Testis (tissue), 5 donors: ENCODE measurements at places on chromosomes 1 and 21. TPM values are rescaled to one million over a fixed set of nuclear protein-coding genes. Genes with fewer than 3 reads are reported as not detected.

- no peaks in the 10 kb centered on the region for H3K4me1 ChIP-seq
- no peak overlapping the region for H3K27ac ChIP-seq
- no peaks in the 10 kb centered on the region for H3K36me3 ChIP-seq
- no peak for DNase-seq
- no peaks in the 10 kb centered on the region for H3K27me3 ChIP-seq
- no peak overlapping the region for H3K4me3 ChIP-seq
Observed at GRCh38 chr1:220511179-220511578, 16.8 kb upstream of the MARK1 start.

DNA sequence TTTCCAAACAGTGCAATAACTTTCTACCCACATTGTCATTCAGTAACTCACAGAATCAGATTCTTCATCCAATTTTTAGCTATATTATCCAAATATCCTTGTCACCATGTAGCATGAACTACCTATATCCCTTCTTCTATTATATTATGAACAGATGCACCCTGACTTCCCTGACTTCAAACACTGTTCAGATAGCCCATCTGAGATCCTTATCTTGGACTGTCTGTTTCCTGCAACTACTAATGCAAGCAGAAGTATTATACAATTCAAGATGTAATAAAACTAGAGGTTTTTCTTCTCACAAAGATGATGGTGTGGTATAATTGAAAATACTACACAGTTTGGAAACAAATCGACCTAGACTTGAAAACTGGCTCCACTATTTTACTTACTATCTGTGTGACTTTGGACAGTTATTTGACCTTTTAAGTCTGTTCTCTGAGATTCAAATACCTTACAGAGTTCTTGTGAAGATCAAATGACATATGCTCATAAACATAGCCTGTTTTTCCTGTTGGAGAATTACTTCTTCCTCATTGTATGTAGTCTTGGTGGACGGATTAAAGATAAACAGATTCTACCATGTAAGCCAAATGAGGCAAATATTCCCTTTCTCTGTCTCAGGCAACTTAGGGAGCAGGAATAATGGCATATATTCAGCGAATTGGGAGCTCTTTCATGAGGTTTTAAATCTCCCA lies 407.9 kb upstream of the ZRANB2 start:
- no peak overlapping the region for H3K27ac ChIP-seq
- DNase-seq = no peak
- H3K4me3 ChIP-seq = no peak overlapping the region
- no peaks in the 10 kb centered on the region for H3K36me3 ChIP-seq

- H3K27ac ChIP-seq = peak within 1 kb of the TSS; percentile 80
- no peaks in the 10 kb centered on the region for H3K27me3 ChIP-seq
- H3K4me1 ChIP-seq = peaks cover 23% of the 10 kb centered on the region
- no peaks in the 10 kb centered on the region for H3K36me3 ChIP-seq
- DNase-seq = peak; percentile 99
- peak within 1 kb of the TSS; percentile 64 for H3K4me3 ChIP-seq
Observed at GRCh38 chr1:10398734-10399443, at the start of gene PGD. Gene PGD, plus strand, starts transcription at chr1:10399064. Its CDS starts 54 bp downstream, at chr1:10399118.

- no peak overlapping the region for H3K4me3 ChIP-seq
- no peak overlapping the region for H3K27ac ChIP-seq
- no peaks in the 10 kb centered on the region for H3K36me3 ChIP-seq
- no peaks in the 10 kb centered on the region for H3K27me3 ChIP-seq
- DNase-seq = no peak
Observed at GRCh38 chr1:153623101-153623500, 4.2 kb downstream of the S100A13 start.

Gene GIPC2
- total RNA-seq = 2.4 TPM

Gene VANGL2
- 3.8 TPM for total RNA-seq
